ENCODE measurements at places on chromosomes 5 and 9.

DNA sequence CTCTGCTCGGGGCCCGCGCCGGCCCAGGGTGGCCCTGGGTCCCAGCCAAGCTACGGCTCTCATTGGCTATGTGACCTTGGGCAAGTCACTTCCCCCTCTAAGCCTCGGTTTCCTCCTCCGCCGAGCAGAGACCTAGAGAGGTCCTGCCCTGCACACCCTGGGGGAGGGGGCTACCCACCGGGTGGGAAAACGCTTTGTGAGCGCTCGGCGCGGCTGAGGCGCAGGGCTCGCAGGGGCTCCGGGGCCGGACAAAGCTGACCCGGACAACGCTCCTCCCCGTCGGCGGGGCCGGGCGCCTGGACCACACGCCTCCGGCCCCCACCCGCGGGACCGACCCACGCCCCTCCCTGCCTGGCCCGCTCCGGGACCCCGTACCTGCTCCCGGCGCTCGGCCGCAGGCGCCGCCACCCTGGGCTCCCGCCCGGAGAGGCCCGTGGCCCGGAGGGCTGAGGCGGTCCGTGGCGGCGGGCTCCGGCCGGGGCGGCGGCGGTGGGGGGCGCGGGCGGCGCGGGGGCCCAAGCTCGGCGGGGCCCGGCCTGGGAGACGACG is 85.7 kb upstream of the MELK start:
- DNase-seq = peak; percentile 28

GRCh38 chr5:165242646-165243045 is 1737.2 kb downstream of the MAT2B start:
- no peak for DNase-seq

GRCh38 chr5:95422838-95423237 is 31.7 kb downstream of the FAM81B start:
- DNase-seq = no peak

- no peak for DNase-seq
Observed at GRCh38 chr5:5810461-5810860, 388.0 kb downstream of the ICE1 start.

GRCh38 chr5:179318221-179318955 is 26.9 kb downstream of the ADAMTS2 start:
- DNase-seq = no peak

GRCh38 chr5:78604689-78605285 is 43.8 kb downstream of the LHFPL2 start:
- no peak for DNase-seq

DNA sequence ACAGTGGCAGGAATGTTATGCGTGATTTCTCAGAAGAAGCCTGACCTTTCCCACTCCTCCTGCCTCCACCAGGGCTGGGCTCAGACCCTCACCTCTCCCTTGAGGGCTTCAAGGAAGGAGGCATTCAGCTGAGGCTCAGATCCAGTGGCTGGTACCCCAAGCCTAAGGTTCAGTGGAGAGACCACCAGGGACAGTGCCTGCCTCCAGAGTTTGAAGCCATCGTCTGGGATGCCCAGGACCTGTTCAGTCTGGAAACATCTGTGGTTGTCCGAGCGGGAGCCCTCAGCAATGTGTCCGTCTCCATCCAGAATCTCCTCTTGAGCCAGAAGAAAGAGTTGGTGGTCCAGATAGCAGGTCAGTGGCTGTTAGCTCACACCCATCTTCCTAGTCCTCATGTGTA is 9.9 kb downstream of the BTNL9 start:
- DNase-seq = no peak

DNA sequence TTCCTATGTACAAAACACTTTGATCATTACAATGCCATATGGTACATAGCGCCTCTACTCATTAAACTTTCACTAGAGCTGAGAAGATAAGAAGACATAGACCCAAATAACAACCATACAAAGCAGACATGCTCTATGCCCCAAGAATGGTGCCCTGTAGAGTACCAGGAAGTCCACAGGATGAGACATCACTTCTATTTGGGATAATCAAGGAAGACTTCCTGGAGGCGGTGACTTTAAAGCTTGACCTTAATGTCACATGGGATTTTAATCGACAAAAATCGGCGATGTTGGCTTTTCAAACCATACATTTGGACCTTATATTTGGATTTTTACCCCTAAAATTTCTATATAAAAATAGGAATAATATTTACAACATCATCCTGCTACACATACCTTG is 224.3 kb upstream of the MAP3K1 start:
- DNase-seq = no peak

DNA sequence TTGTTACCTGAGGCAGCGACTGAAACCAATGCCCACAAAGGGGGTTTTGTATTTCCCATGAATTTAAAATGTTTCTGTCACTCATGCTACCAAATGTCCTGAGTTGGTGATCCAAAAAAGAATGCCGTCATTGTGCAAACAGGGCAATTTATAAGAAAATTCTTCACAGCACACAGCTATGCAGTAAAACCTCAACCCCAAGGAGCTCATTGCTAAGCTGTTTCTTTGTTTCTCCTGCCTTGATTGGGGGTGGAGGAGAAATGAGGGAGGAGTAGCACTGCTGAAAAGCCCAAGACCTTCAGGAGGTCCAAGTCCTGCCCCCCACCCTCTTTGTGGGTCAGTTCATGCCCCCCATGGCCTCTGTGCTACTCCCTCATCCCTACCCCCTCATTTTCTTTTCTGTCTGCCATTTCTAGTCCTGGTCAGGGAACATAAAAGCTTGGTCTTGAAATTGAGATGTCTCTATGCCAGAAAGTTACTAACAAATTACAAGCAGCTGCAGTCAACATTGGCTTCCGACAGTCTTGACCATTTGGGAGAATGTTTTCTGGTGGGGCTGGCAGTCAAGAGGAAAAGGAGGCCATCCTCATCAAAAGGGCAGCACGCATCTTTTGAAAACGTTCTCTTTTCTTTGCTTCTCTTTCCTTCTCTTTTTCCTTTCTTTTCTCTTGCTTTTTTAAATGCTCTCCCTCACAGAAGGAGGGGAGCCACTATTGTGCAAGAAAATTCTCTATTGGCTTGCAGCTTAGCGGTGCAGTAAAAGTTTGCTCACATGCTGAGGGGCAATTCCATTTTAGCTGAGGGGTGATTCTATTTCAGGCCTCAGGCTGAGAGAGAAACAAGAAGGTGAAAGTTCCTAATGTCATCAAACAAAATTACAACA is 133.3 kb downstream of the GCNT1 start:
- DNase-seq = no peak

DNA sequence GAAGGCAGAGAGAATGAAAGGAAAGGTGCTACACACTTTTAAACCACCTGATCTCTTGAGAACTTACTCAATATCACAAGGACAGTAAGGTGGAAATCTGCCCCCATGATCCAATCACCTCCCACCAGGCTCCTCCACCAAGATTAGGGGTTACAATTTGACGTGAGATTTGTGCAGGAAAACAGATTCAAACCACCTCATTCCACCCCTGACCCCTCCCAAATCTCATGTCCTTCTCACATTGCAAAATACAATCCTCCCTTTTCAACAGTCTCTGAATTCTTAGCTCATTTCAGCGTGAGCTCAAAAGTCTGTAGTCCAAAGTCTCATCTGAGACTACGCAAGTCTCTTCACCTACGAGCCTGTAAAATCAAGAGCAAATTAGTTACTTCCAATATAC is 768.3 kb upstream of the COX7C start:
- no peak for DNase-seq

DNA sequence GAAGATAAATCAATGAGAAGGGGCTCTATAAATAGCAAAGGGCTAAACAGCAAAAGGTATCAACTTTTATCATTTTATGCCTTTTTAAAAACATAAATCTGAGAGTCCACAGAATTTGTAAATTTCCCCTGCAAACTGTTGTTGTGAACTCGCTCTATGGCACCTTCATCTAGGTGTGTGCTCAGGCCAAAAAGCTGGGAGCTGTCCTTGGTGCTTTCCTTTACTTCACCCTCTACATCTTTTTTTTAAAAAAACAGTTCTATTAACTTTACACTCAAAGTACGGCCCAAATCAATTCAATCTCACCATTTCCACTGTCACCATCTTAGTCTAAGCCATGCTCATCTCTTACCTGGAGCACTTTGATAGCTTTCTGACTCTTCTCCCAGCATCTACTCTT is 108.2 kb upstream of the GPR151 start:
- DNase-seq = no peak

GRCh38 chr5:4730279-4730678 is 409.9 kb upstream of the ADAMTS16 start:
- no peak for DNase-seq

GRCh38 chr5:80034559-80034958 is 589 bp upstream of the THBS4 start:
- DNase-seq = no peak

- DNase-seq = no peak
Observed at GRCh38 chr5:83256091-83256780, 178.9 kb downstream of the XRCC4 start.

DNA sequence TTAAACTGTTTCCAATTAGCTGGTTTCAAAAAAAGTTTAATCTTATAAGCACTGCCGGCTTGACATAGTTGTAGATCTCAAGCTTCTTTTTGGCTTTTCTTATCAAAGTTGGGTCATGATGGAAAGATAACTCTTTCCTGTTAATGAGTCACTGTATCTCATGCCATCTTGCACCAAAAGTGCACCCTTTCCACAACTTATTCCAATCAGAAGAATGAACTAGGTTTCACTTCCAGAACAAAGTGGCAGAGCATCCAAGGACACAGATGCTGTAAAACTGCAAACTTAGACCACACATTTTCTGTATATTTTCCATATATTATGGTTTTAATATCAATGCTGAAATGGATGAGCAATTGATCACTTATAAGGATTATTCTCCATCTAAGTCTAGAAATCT is 198.2 kb downstream of the GLIS3 start:
- no peak for DNase-seq

- DNase-seq = no peak
Observed at GRCh38 chr9:673966-674526, 167.5 kb upstream of the DMRT1 start.

DNA sequence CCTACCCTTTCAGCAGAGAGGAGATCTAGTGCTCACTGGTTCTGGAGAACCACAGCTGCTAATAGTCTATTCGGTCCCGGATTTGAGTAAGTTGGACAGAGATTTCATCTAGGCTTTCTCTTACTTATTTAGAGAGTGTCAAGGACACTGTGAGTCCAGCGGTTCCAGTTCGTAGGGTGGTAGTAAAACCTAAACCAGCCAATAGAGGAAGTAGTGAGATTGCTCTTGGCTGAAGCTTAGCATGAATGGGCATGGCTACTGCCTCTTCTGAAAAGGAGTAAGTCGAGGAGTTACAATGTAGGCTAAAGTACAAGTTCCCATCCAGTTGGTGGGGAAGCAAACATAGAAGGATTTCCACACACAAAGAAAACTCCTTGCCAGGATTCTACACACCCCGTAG is 109.6 kb upstream of the MOCS2 start:
- no peak for DNase-seq

- DNase-seq = no peak
Observed at GRCh38 chr9:137454145-137454596, 5.0 kb downstream of the NSMF start.

- no peak for DNase-seq
Observed at GRCh38 chr5:135134691-135135381, 100.8 kb upstream of the PITX1 start.

DNA sequence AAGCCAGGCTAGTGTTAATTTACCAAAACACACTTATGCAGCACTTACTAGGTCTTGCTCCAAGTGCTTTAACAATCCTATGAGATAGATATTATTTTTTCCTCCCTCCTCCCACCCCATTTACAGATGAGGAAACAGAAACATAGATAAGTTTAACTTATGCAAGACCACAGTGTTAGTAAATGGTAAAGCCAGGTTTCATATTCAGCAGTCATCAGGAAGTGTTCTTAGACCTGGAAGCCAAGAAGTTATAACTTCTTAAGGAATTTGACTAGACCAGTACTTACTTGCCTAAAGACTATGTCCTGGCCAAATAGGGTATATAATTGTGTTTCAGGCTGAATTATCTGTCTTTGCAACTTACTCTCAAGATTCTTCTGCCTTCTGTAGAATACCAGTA is 15.9 kb downstream of the ABHD17B start:
- DNase-seq = no peak

GRCh38 chr9:130887494-130888144 is 9.0 kb downstream of the QRFP start:
- DNase-seq = no peak

GRCh38 chr9:91362051-91362611 is 413 bp upstream of the AUH start:
- no peak for DNase-seq

DNA sequence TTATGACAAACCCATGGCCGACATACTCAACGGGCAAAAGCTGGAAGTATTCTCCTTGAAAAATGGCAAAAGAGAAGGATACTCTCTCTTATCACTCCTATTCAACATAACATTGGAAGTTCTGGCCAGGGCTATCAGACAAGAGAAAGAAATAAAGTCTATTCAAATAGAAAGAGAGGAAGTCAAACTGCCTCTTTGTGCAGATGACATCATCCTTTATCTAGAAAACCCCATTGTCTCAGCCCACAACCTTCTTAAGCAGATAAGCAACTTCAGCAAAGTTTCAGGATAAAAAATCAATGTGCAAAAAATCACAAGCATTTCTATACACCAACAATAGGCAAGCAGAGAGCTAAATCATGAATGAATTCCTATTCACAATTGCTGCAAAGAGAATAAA is 1799.9 kb upstream of the ACO1 start:
- DNase-seq = no peak

DNA sequence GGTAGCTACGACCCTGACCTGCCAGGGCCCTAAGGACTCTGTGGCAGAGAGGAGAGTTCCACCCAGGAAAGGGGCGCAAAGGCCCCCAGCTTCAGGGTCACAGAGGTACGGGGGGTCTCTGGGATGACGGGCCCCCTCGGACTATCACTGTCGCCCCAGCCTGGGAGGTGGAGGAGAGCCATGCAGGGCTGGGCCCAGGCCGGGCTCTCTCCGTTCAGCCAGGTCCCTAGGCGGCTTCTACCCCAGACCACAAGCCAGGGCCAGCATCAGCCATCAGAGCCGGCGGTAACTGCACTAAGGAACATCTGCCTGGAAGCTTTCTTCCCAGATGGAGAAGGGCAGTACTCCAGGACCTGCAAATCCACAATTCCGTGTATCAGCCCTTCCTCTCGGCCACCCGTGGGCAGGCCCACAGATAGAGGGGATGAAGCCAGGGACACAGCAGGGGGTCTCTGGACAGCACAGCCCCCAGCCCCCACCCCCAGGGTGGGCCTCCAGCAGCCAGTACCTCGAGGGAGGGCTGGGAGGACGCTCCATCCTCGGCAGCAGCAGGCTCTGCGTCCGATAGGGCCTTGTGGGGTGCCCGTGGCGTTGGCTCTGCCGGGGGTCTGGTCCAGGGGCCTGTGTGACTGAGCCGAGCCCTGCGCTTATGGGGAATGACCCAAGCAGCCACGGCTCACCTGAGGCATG is 38.4 kb downstream of the NACC2 start:
- no peak for DNase-seq

Data from stimulated activated CD8-positive, alpha-beta memory T cell treated with anti-CD3 and anti-CD28 coated beads, Interleukin-15, amount 100 ng/mL, for 24 hours (primary cell).